ENCODE measurements at places on chromosomes 11 and 22.

- no peak for DNase-seq
Measured at GRCh38 chr11:35321111-35321510, 98.2 kb downstream of the SLC1A2 start.

DNA sequence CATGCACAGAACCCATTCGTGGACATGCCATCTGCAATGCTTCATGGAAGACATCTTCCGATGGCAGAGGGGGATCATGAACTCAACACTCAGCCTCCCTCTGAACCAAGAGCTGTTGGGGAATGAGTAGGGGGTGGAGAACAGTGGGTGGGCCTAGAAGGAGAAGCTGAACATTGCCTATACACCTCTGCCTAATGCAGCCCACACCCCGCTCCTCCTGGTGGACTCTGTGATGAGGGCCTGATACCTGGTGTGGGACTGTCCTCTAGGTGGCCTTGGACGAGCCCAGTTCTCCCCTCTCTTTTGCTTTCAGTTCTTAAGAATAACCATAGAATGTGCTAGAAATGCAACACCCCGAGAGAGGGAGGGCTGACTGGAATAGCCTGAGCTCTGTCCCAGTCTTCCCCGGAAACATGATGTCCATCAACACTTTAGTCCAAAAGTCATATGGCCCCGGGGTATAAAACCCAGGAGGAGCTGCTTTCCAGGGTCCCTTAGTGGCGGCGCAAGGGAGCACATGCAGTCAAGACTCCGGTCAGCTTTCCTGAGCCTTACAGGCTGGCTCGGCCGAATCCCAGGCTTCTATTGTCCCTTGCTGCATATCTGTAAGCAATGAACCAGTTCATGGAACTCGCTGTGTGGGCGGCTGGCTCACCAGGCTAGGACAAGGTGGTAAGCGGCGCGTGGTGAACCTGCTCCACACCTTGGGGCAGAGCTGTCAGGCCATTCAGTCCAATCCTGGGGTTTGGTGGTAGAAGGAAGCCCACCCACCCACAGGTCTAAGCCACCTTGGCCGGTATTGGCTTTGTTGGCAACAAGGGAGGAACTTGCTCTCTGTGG is 216.9 kb downstream of the CTTN start:
- DNase-seq, result no peak

DNA sequence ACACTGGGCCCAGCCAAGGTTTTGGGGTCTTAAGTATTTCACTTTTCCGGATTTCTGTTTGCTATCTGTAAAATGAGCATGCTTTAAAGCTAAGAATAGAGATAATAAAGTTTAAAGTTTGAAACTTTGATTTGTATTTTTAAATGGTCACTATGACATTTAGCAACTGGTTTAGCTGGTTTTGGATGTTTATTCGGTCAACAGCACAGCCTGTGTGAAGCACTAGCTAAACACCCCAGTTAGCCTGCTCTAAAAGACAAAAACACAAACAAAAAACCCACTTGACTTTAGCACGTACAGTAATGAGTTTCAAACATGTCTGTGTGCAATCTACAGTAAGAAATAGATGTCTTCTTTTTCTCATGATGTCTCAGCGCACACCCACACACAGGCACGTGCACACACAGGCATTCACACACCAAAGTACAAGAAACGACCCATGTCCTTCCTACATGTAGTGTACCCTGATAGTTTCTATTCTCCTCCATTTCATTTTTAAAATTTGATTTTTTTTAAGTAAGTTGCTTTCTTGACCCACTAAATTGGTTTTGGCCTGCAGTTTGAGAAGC is 29.4 kb downstream of the SLC1A2 start:
- DNase-seq, result no peak

DNA sequence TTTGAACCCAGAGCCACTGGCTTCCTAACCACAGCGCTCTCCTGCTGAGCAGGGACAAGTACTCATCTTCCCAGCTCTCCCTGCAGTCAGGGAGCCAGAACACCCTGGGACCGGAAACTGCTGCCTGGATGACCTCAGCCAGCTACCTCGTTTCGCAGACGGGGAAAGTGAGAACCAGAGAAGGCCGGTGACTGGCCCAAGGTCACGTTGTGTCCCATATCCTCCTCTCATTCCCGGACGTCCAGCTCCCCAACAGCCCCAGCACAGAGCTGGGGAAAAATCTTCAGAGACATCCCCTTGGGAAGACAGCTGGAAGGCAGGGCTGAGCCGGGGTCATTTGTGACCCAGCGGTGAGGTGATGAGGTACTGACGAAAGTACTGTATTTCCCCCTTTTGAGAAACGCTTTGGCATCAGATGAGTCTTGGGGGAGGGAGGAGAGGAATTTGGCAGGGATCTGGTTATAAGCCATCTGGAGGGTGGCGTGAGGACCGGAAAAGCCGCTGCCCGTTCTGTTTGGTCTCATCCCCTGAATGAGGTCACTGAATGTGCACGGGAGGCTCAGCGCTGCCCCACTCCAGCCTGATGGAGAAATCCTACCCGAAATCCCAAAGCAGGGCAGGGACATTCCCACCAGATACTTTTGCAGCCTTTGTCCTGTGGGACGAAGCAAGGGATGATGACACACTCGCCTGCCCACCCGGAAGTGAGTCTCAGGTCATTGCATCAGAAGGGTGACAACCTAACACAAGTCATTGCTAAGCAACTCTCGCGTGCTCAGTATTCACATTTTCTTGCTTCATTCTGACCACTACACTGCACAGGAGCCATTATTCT is 41.1 kb downstream of the LIF start:
- peak; percentile 91 for DNase-seq

GRCh38 chr11:93166194-93166593 is 31.6 kb downstream of the SLC36A4 start:
- no peak for DNase-seq

DNA sequence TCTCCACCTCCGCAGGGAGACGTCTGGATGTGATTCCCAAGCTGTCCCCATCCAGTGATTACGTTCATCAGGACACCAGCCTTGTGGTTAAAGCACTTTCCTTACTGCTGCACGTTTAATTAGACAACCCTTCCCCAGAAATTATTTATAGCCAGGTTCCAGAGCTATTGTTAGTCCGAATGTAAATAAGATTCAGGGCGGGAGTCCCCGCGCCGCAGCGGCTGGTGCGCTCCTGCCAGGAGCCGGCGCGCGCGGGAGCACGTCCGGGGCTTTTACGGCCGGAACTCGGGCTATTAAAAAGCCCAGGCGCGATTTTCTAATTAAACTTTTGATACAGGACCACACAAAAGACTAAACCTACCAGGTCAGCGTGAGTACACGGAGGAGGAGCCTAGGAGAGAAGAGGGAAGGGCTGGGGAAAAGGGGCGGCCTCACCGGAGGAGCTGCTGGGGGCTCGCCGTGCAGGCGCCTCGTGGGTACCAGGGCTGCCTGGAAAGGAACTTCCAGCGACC is 538.3 kb downstream of the OPCML start:
- no peak for DNase-seq

DNA sequence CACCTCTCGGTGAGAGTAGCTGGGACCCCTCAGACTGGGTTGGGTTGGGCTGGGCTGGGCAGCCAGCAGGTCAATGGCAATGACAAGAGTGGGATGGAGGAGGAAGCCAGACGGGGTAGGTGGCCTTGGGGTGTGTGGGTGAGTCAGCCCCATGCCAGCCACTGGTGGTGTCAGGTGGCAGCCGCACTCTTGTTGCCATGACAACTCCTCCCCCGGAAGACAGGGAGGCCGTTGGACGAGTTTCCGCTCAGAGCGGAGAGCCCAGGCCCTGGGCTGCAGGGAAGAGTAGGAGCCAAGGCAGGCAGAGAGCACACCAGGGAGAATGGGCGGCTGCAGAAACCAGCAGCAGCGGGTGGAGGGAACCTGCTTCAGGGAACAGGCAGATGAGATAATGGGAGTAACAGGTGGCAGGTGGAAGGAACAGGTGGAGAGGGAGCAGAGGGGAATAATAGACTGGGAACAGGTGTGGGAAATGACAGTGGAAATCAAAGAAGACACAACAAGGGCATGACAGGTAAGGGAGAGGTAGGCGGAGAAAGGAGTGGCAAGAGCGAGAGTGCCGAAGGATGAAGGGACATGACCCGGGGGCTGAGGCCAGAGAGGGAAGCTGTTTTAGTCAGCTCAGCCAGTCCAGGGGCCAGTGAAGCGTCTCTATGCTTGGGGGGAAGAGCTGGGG is 8.7 kb downstream of the SPTBN2 start:
- peak; percentile 46 for DNase-seq

DNA sequence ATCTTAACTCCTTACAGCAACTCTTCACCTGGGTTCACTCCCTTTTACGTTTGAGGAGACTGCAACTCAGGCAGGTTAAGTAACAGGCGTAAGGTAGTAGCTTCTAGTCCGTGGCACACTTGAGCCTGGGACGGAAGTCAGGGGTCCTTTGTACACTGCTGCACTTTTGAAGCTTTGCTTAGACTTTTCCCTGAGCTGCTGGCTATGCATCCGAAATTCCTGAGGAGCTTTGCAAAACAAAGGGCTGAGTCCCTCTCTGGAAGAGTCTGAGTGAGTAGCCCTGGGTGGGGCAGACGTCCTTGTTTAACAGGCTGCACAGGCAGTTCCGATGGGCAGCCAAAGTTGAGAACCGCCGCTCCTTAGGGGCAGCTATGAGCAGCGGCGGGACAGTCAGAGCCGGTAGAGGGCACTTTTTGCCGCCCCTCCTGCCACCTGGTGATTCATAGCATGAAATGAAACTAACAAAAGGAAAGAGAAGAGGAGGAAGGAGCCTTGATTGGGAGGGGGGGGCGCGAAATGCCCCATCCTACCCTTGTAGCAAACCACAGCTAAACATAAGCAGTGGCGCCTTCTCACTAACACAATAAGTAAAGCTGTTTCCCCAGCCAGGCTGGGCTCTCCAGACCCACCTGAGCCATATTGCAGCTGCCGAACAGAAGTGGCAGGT is 1.4 kb downstream of the TMEM109 start:
- peak; percentile 78 for DNase-seq

- DNase-seq, result no peak
Measured at GRCh38 chr11:129968591-129969419, 33.8 kb downstream of the PRDM10 start.

- no peak for DNase-seq
Measured at GRCh38 chr22:27662359-27663301, 138.9 kb downstream of the MN1 start.

DNA sequence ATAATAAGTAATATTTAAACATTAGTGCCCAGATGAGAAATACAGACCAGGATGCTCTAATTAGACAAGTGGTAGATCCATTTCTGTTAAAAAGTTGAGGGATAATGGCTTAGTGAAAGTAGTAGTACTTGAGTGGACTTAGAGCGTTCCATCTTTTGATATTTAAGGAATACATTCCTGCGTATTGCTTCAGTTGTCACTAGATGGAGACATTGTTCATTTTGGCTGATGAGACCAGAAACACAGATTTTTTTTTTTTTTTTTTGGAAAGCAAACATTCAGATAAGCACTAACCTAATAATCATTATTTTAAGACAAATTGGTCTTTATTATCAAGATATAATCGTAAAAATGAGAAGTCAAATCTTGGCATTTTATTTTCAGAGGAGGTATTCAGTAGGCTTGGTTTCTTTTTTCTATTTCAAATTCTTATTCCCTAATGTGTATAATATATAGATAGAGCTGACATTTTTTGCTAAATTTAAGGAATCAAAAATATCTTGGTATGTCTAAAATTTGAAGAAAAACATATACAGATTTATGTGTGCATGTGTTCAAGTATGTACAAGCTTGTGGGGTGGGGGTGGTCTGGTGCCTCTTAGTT is 92.9 kb downstream of the DYNC2H1 start:
- DNase-seq, result peak; percentile 4

GRCh38 chr11:74680703-74681531 is 50.3 kb downstream of the CHRDL2 start:
- no peak for DNase-seq

GRCh38 chr22:38864361-38865191 is 7.4 kb downstream of the CBX6 start:
- DNase-seq, result no peak

DNA sequence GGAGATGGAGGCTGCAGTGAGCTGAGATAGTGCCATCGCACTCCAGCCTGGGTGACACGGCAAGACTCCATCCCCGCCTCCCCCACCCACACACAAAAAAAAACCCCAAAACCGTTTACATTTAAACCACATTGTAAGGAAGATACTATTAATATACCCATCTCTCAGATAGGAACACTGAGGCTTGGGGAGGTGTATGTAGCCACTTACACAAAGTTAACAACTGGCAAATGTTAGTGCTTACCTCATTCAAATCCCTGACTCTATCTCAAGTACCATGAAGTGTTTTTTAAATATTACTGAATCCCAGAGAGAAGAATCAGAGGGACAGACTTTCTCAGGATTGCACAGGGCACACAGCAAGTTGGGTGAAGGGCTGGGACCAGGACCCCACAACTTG is 164.5 kb downstream of the MIAT start:
- no peak for DNase-seq

- DNase-seq, result no peak
Measured at GRCh38 chr11:77207019-77207485, 79.0 kb downstream of the MYO7A start.

- peak; percentile 69 for DNase-seq
Measured at GRCh38 chr22:30312053-30312452, 14.7 kb downstream of the TBC1D10A start.

GRCh38 chr11:75771646-75772410 is 3.2 kb downstream of the DGAT2 start:
- DNase-seq, result no peak

GRCh38 chr11:61950035-61950547 is at the start of gene BEST1:
BEST1 (plus strand) TSS chr11:61950351; CDS start chr11:61951807, 1,456 bp downstream.
- no peak for DNase-seq

- DNase-seq, result no peak
Measured at GRCh38 chr11:7536100-7536499, 22.3 kb downstream of the PPFIBP2 start.
